CD4-positive, alpha-beta T cell treated with Interleukin-17A for 1 hour (primary cell): ENCODE measurements at places on chromosomes 11 and 22.

- DNase-seq = no peak
Measured at GRCh38 chr11:45216901-45217300, 69.2 kb downstream of the SYT13 start.

DNA sequence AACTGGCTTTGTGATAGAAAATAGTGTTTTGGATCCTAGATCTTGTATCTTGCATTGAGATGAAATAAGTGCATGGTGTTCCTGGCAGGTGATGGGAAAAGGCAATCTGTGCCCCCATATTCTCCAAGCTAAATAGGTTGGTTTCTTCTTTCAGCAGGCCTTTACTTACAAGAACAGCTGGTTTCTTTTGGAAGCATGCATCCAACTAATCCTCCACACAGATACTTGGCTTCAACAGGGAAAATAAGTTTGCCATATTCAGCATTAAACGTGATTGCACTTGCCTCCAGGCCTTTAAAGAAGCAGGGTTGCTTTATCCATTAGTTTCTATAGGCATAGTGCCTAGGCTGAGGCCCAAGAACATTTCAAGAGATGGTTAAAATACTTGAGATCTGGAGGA lies 59.9 kb downstream of the APIP start:
- DNase-seq = no peak

GRCh38 chr11:63660972-63661371 lies 10.2 kb downstream of the ATL3 start:
- no peak for DNase-seq

- DNase-seq = no peak
Measured at GRCh38 chr22:28931844-28932567, 48.6 kb downstream of the ZNRF3 start.

DNA sequence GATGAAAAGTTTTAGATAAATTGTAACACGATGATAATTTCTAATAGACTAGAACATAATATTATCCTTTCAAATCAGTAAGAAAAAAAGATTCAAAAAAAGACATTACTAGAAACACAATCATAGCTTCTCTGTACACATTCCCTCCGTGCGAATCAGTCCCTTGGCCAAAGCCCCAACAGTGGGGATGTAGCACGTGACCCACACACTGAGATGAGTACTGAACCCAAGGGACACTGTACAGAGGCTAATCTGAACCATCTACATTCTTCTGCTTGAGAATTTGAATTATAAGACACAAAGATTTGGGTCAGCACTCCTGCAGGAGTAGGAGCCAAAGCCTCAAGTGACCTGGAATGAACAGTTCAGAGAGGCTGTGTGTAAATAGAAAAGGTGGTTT lies 353.7 kb downstream of the INSC start:
- DNase-seq = no peak

DNA sequence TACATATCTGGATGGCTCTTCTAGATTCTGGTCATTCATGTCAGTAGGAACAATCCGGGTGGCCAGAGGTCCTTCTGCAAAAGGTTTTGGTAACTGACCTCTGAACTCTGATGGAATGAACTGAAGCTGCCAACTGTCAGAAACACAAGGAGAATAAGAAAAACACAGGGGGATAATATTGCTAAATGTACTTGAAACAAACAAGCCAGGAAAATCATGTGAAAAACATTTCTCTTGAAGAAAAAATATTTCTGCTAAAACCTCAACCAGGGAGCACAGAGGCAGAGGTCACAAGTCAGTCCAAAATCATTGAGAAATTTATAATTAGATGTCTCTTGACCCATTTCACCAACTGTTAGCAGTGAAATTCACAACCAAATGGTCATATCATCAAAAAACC lies 35.2 kb downstream of the ALG9 start:
- DNase-seq = no peak

- no peak for DNase-seq
Measured at GRCh38 chr11:1128311-1129142, 29.2 kb upstream of the MUC5AC start.

DNA sequence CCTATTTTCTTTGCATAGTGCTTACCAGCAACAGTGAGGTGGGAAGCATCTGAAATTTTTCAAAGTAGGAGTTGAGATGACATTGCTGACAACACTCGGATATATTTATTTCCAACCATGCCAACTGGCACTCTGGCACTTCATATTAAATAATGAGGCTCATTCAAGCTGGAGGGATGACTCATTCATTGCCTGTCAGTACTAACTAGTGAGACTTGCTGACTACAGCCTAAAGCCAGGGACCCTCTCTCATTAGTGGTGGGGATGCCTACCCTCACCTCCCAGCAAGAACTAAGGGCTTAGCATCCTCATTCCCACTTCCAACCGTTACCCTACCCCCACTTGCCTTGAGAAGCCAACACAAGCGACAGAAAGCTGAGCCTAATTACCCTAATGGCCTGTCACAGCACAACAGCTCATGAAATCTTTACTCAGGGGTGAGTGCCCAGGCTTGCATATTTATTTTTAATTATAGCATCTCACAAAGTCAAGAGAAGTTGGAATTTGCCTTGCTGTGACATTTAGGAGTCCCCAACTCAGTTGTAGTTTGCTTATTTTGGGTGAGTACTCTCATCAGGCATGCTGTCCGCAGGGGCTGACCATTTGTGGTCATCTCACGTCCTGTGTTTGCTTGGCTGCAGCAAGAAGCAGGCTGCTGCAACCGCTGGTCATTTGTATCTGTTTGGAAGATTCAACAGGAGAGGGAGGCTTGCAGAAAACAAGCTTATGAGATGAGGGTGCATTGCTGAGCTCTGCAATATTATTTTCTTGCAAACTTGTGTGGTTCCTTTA lies 181.6 kb upstream of the POU2AF2 start:
- DNase-seq = no peak

GRCh38 chr11:110377434-110377833 lies 52.3 kb upstream of the FDX1 start:
- no peak for DNase-seq

GRCh38 chr22:48905206-48905975 lies 922.3 kb downstream of the BRD1 start:
- no peak for DNase-seq
